ENCODE measurements at places on chromosomes 2 and 18.

- DNase-seq: no peak
Measured at GRCh38 chr2:6943971-6944370, 26.8 kb downstream of the RNF144A start.

DNA sequence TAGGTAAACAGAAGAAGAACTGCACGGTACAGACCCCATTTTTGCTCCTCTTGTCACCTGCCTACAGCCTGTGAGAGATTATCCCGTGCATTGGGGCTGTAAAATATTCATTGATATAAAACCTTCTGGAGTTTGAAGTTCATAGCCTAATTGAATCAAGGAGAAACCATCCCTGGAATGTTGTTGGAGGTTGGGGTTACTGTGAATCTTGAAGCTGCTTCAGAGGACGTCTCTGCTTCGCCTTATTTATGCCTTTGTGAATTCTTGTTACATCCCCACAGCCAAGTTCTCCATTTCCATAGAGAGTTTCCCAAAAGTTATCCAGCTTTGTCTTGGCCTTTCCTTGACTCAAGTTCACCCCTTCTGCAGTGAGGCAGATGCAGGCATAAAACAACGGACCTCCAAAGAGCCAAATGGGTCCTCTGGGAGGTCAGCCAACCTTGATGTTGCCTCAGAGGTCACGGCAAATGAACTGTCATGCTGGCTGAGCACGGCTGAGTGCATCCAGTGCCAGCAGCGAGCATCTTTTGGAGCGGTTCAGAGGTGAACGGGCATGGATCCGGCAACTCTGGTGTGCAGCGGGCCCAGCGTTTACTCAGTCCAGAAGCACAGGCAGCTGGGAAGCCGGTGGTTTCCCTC lies 317.6 kb downstream of the PRKCE start:
- no peak for DNase-seq

- DNase-seq: no peak
Measured at GRCh38 chr2:195659114-195659513, 2.1 kb downstream of the SLC39A10 start.

GRCh38 chr2:227888289-227888688 lies 16.9 kb downstream of the DAW1 start:
- no peak for DNase-seq

DNA sequence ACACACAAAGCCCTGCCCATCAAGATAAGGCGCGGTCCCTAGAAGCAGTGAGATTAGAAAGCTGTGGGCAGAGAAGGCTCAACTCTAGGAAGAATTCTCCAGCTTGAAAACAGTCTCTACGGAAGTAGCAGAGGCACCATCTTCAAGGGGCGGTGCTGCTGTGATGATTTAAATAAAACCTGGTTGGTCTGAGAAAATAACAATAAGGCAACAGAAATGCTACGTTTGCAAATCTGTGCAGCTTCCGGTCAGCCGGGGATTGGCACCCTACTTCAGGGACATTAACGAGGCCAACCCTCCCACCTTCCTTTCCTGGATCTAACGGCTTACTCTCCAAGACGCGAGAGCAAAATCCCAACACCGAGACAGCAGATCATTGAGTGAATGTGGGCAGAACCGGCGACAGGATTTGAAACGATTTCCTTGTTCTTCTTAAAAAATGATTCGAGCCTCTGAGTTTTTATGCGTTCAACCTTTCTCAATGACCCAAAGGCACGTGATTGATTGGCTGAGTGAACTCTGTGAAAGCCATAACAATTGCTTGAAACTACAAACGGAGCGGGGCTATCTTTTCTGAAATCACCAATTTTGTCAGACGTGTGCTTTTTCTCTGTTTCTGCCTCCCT lies 93.7 kb upstream of the ZNF516 start:
- no peak for DNase-seq
